Mesothelial cell of epicardium (in vitro differentiated cells): ENCODE measurements at places on chromosomes 7 and 10. TPM values are rescaled to one million over a fixed set of nuclear protein-coding genes. Genes with fewer than 3 reads are reported as not detected.

LBX1 gene
- total RNA-seq = not detected in 3 replicates

DOCK1 gene
- 70.0 to 74.8 TPM (median 70.5 TPM) in 3 replicates for total RNA-seq

ZNF117 gene
- total RNA-seq = 38.3 to 42.5 TPM (median 42.3 TPM) in 3 replicates

ZNF862 gene
- total RNA-seq = 27.4 to 31.6 TPM (median 27.7 TPM) in 3 replicates

PRKG1 gene
- total RNA-seq = 35.0 to 37.0 TPM (median 35.9 TPM) in 3 replicates

GRID2IP gene
- 1.4 to 1.5 TPM (median 1.5 TPM) in 3 replicates for total RNA-seq

AGAP9 gene
- 21.7 to 24.0 TPM (median 22.2 TPM) in 3 replicates for total RNA-seq

SFTPA1 gene
- total RNA-seq = not detected in 3 replicates
